ENCODE measurements at places on chromosomes 12 and 14.

GRCh38 chr14:93245764-93246420 is 38.8 kb downstream of the UBR7 start:
- DNase-seq: no peak

- no peak for DNase-seq
Measured at GRCh38 chr14:69240527-69241173, 19.3 kb upstream of the GALNT16 start.

- no peak for DNase-seq
Measured at GRCh38 chr14:26173581-26174110, 424.2 kb downstream of the NOVA1 start.

DNA sequence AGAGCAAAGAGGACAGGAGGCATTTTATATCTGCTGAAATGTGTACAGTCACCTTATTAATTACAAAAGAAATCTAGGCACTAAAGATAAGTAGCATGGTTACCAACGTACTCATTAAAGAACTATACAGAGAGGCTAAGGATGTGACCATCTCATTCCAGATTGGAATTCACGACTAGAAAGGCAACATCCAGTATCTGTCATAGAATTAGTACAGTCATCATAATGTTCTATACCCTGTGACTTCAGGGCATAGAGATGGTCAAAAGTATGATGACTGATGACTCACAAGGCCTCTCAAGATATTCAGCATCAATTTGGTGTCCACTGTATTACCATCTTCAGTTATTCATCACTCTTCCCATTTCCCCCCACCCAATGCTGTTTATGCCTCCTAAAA is 144.0 kb upstream of the PLEKHG7 start:
- no peak for DNase-seq

DNA sequence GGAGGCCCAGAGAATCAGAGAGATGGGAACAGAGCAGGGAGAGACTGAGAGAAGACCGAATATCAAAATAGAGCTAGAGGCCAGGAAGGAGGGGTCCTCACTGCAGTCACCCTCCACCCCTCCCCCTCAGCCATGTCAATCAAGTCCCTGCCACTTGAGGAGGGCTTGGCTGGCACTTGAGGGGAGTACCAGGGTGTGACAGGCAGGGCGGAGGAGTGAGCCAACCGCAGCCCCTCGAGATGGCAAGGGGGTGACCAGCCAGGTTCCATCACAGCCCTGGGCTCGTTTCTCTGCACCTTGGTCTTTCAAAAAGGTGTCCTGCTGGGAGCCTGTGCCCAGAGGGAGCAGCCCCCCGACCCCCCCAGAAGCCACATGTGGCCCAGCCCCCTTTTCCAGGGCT is 4.2 kb downstream of the AQP5 start:
- DNase-seq: no peak

Data from anterior cingulate cortex (tissue), 58 donors.